Fibroblast of skin of right biceps (primary cell): ENCODE measurements at places on chromosomes 16 and 17.

GRCh38 chr17:65901394-65901793, 290.5 kb downstream of the CEP112 start:
- DNase-seq: no peak

DNA sequence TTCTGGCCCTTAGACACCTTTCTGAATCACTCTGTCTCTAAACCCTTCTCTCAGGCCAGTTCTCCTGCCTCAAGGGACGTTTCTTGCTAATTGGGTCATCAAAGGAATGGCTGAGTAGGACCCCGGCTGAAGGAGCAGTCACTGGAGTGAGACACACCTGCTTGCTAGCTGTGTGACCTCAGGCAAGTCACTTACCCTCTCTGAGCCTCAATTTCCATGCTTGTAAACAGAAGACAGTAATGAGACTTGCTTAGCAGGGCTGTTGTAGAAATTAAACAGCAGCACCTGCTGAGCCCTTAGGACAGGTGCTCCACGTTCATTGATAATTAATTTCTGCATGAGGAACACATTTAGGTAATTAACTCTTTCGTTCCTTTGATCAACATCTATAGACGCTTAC, 6.8 kb downstream of the CIBAR2 start:
- no peak for DNase-seq

DNA sequence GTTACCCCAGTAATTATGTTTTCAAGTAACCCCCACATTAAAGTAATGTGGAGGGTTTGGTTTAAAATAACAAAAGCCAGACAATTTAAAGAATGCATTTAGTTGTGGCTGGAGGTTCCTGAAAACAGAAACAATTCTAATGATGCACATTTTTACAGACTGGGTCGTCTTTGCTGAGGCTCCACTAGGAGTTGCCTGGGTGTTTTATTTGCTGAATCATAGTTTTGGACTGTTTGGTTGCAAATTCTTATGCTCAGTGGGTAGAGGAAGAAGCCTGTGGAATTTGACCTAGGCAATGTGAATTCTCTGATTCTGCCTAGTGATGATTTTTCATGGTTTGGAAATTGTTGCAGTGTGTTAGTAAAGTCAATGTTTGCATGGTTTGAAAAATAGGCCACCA, 16.3 kb downstream of the SHISA9 start:
- peak; percentile 12 for DNase-seq

GRCh38 chr16:55663765-55664677, 8.2 kb downstream of the SLC6A2 start:
- DNase-seq: peak; percentile 68

DNA sequence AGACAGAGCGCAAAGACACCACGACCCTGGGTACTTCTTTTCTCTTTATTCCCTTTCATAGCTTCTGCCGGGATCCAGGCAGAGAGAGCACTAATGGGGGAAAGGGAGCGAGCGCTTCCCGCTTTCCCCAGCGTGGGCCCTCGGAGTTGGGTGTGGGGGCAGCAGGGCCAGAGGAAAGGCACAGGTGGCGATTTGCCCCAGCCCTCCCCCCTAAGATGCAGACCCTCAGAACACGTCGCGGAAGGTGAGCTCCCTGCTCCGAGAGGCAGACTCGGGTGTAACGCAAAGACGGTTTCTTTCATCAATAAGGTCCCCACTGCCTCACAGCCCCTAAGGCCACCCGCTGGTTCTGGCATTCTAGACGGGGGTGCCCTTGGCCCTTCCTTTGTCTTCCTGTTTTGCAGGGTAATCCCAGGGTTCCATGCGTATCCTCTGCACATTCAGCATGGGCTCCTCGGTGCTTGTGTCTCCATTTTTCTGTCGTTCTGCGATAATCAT, 570 bp upstream of the NME3 start:
- no peak for DNase-seq

DNA sequence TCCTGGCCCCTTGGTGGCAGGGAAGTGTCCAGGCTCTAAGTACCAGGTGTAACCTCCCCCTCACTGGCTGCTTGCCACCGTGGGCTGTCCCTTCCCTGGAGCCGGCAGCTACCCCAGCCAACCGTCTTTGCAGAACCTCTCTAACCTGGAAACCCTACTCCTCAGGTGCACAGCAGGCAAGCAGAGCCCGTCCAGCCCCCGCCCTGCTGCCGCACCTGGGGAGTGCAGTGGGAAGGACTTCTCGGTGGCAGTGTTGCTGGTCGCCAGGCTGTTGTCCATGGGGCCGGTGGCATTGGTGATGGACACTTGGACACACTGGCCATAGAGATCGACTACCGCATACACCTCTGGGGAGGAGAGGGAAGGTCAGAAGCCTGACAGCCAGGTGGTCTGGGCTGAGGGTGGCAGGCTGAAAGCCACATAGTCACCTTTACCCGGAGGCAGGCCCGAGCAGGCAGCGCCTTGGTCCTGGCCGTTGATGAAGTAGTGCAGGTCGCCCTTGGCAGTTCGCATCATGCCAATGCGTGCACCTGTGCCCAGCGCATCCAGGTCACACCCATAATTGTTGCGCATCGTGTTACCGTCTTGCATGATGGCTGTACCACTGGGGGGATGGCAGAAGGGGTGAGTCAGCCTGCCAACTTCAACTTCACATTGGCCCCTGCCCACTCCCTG, 6.5 kb downstream of the NEURL4 start:
- DNase-seq: no peak

DNA sequence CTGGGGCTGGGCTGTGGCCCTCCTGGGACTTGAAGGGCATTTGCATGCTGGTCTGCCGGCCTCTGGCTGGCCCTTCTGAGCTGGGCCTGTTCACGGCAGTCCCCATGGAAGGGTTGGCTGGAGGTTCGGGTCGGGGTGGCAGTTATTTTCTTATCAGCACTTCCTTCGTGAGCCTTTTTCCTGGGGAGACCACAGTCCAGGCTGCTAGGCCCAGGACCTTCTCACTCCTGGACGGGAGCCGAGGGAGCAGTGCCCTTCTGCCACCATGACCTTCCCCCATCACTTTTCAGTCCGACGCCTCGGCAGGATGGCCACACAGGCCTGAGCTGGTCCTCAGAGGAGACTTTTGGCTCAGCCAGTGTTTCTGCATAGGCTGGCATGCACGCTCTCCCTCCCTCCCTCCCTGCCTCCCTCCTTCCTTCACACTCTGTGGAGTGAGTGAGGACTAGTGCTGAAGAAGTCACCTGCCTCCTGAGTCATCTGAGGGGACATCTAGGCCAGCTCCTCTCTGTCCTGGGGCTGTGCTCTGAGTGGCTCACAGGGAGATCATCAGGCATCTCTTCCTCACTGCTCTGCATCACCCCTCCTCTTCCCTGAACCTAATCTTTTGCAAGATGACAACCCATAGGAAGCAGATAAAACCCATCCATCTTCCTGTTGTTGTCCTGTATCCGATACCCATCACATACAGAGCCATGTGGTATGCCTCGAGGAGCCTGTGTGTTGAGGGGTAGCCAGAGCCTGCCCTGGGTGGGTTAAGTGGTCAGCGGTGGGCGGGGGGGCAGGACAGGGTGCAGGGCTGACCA, 109.7 kb downstream of the RAP1GAP2 start:
- no peak for DNase-seq

DNA sequence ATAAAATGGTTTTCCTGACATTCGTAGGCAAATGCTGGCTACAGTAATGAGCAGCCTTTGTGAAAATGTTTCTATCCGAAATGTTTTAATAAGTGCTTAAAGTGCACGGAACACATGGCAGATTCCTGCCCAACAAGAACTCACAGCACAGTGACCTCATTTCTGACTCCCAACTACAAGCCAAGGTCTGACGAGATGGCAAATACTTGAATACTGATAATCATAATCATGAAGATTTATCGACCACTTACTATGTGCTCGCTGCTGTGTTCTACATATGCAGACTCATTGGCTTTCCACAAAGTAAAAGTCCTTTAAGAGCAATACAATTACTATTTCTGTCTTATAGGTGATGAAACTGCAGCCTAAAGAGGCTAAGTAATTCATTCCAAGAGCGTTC, 238.1 kb upstream of the CDH5 start:
- peak; percentile 51 for DNase-seq

GRCh38 chr16:23699100-23699499, 13.9 kb downstream of the ERN2 start:
- no peak for DNase-seq

DNA sequence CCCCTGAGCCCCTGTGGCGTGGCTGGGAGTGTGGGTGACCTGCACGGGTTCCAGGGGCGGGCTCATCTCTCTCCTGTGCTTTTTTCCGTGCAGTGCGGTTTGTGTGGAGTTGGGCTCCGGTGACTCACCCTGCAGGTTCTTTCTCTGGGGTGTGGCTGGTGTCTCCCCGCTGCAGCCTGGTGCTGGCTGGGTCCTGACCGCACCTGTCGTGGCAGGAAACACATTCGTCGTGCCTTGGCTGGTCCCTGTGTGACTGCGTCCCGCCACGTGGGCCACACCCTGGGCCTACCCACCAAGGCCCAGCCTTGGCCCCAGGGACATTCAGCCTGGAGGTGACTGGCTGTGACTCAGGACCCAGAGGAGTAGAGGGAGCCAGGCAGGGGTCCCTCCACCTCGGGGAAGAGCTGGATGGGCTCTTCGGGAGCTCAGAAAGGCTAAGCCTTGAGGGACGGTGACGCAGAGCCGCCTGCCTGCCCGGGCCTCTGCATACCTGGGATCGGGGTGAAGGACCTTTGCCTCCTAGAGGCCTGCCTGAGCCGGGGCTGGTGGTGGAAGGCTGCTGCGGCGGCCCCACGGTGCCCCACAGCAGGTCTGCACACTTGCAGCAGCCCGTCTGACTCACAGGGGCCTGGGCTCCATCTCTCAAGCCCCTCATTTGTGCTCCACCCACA, 7.8 kb downstream of the TRAF7 start:
- no peak for DNase-seq

- no peak for DNase-seq
Measured at GRCh38 chr17:77572065-77572601, 386.4 kb upstream of the TNRC6C start.

DNA sequence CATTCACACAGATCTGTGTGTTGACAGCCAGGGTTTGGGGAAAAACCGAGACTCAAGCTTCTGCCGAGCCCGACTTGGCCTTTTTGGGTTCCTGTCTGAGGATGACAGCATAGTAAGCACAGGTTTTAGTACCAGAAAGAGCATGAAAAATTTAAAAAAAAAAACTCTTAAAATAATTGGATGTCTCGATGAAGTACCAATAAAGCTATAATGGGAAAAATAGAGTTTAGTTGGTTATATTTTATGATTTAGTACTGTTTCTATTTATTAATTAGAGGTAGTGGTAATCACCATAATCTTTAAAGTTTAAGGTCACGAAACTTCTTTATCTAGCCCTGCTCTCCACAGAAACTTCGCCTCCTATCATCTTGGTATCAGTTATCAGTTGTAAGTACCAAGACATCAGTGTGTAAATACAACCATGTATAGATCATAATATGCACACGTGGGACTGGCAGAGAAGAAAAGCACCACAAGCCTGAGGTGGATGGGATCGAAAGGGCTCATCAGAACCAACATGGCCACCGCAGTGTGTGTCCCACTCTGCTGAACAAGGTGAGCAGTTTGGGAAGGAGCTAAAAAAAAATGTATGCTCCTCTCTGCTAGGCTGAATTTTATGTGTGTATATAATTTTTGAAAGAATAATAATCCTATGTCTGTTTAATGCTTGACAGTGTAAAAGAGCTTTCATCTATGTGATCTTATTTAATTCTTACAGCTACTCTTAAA, 14.4 kb upstream of the EEF2K start:
- DNase-seq: peak; percentile 18

GRCh38 chr16:58651965-58652348, 22.3 kb upstream of the CNOT1 start:
- no peak for DNase-seq

DNA sequence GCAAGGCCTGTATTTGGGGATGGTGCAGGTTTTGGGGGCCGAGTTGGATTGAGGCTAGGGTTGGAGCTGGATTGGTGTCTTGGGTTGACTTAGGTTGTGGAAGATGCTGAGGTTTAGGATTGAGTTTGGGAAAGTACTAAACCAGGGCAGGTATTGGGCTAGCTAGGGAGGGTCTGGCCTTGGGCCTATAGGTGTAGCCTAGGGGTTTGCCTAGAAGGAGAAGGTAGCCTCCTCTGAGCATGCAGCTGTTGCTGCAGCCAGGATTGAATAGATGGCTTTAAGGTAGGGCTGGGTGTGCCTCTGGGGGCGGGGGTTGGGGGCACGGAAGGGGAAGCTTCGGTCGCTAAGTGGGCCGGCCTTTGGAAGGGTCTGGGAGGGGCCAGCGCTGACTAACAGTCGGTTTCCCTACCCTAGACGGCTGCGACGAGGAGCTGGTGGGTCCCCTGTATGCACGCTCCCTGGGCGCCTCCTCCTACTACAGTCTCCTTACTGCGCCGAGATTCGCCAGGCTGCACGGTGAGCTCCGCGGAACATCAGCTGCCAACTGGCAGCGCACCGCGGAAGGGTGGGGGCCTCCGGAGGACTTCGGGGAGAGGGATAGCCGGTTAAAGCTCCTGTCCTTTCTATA, 1.2 kb downstream of the CNTNAP1 start:
- DNase-seq: peak; percentile 44

DNA sequence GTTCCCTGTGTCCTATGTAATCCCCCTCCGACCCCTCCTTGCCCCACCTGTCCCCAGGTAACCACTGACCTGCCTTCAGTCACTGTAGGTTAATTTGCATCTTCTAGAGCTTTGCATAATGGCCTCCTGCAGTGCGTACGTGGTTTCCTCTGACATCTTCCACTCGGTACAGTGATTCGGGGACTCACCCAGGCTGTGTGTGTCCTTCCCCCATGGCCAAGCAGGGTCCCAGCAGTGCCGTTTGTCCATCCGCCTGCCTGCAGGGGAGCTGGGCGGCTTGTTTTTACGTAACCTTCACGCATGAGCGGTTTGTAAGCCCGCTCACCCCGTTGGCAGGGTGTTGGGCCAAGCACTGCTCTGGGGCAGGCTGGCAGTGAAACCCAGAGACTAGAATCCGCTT, 7.9 kb downstream of the MAPK8IP3 start:
- no peak for DNase-seq

DNA sequence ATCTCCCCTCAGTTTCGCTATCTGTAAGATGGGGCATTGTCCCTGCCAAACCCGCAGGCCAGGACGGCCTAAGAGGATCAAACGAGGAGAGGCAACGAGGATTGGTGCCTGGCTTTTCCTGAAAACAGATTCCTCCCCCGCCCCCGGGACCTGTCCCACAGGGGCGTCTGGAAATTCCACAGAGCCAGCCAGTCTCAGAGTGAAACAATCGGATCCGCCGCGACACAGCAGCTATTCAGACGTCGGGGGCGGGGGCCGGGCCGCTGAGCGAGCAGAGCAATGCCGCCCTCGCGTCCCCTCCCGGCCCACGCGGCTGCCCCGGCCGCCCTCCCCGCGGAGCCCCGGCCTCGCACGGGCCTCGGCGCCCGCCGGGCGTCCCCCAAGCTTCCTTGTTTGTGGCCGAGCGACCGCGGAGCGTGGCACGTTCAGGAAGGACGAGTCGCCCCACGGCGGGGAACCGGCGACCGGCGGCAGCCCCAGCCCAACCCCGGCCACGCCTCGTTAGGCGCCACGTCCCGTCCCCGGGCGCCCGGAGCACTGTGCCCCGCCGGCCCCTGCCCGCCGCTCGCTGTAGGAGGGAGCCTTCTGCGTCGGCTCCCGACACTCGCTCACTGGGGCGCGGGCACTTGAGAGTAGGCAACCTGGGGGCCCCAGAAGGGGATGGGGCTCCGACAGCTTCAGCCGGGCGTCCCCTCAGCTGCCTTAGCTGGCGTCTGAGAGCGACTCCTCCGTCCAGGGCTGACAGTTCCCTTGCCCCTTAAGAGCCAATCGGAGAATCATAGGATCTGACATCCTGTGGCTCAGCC, 29.6 kb upstream of the PHOSPHO1 start:
- DNase-seq: peak; percentile 87

- DNase-seq: peak; percentile 59
Measured at GRCh38 chr16:17474037-17474436, 3.3 kb upstream of the XYLT1 start.
